ENCODE measurements at places on chromosomes 11 and 22.
A peak's percentile ranks its signal among the peaks of the same experiment; 100 is the strongest.

- DNase-seq: peak; percentile 11
Observed at GRCh38 chr11:79249295-79249993, 191.4 kb downstream of the TENM4 start.

- DNase-seq: peak; percentile 4
Observed at GRCh38 chr11:44104481-44105294, 9.2 kb downstream of the EXT2 start.

GRCh38 chr11:77299528-77299993 lies 1.9 kb downstream of the GDPD4 start:
- DNase-seq: peak; percentile 99

GRCh38 chr11:3942956-3943497 lies 87.6 kb downstream of the STIM1 start:
- DNase-seq: no peak

DNA sequence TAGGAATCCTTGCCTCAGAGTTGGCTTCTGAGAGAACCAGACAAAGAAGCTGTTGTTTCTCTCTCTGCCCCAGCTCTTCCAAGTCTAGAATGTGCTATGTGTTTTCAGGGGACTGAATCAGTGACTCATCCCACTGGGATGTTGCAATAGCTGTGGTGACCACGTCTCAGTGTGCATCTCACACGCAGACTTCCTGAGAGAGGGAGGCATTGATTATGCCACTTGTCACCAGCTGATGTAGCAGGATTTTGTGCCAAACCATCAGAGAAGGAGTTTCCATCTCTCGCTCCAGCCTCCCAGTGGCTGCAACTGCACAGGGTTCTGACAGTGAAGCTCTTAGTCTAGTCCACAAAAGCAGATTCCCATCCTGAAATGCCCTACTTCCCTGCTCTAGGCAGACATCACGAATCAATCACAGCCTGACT lies 455.8 kb downstream of the MIAT start:
- DNase-seq: peak; percentile 70
